ENCODE measurements at places on chromosomes 11 and 22.
A peak's percentile ranks its signal among the peaks of the same experiment; 100 is the strongest.

GRCh38 chr11:113192121-113192925 is 122.1 kb upstream of the TTC12 start:
- no peak for DNase-seq

DNA sequence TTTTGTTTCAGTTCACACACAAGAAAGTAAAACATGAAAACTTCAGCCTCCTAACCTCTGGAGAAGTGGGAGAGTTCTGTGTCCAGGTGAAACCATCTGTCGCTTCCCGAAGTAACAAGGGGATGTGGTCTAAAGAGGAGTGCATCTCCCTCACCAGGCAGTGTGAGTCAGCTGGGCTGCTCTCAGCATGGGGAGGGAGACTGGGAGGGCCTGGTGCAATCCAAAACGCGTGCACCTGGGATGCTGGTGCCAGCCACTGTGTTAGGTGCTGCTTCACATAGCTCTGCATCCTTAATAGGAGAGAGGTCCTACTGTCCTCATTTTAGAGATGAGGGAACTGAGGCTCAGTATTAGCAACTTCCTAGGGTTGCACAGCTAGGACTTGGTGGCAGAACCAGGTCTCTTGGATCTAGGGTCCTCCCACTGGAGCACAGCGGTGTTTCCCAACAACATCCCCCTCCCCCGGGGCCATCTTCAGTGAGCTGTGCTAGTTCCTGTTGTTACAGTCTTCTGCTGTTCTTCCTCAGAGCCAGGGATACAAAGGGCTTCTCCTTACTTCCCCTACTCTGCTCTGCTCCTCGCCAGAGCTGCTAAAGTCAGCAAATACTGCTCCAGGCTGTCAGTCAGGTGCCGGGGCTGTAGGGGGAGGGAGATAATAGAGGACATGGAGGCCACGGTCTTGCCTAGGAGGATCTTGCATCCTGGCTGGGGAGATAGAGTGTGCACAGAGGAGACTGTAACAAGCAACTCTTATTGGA is 8.0 kb downstream of the IL10RA start:
- no peak for DNase-seq

GRCh38 chr11:117381481-117382387 is 54.1 kb downstream of the CEP164 start:
- no peak for DNase-seq

GRCh38 chr11:126808296-126808695 is 192.3 kb downstream of the KIRREL3 start:
- DNase-seq: no peak

DNA sequence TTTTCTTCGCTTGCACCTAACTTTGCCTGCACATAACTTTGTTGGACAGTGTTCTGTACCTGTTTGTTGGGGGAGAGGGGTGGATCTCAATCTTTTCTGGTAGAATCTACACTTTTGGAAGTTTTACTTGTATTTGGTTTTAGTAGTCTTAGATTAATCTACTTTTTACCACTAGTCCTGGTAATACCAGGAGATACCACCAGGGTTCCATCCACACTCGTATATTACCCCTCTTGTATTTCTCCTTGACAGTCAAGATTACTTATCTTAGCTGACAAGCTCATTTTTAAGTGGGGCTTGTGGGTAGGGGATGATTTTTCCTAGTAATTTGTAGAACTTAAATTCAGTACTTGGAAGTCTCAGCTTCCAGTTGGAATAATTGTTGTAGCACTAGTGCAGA is 37.3 kb upstream of the TECTA start:
- peak; percentile 18 for DNase-seq

- DNase-seq: no peak
Observed at GRCh38 chr11:1445741-1446445, 40.7 kb downstream of the MOB2 start.

DNA sequence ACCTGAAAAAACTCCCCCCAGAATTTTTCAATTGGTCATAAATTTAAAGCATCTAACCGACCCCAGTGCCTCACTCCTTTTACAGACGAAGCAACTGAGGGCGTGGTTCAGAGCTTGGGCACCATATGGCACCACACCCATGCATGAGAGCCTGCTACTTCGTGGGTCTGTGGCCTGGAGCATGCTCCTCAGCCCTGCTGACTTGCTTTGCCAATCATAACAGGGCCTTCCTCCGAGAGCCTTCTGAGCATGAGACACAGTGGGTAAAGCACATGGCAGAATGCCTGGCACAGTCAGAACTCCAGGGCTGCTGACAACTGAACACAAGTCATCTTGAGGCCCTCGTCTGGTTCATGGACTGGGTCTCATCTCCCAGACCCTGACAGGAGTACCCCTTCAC is 33.3 kb downstream of the HIRA start:
- DNase-seq: no peak

DNA sequence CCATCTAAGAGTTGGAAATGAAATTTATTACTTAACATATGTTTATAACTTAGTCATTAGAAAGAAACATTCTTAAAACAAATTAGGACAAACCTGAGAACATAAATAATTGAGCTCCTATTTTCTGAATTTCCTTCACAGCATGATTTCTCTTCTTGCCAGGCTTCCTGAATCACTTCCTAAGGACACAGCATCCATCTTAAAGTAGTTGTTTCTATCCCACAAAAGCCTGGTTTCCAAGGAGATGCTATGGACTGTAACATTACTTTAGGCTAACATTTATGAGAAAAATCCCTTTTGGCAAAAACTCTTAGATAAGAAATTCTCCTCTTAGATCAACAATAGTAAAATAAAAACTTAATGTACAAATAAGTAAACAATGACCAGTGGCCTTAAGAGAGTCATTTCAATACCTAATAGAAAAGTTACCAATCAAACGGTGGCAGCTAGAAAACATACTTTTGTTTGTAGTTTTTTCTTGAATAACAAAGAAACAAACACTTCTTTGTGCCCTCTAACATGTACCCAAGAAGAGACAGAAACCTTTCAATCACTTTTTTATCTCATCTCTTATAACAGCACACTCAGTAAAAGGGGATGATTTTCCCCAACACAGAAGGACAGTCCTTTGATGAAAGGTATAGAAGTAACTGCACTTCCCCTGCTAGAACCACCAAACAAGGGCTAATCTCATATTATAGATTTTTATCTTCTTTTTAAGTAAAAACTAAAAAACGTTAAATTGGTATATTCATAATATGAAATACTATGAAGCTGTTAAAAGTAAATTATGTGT is 74.5 kb downstream of the TTC28 start:
- peak; percentile 39 for DNase-seq

DNA sequence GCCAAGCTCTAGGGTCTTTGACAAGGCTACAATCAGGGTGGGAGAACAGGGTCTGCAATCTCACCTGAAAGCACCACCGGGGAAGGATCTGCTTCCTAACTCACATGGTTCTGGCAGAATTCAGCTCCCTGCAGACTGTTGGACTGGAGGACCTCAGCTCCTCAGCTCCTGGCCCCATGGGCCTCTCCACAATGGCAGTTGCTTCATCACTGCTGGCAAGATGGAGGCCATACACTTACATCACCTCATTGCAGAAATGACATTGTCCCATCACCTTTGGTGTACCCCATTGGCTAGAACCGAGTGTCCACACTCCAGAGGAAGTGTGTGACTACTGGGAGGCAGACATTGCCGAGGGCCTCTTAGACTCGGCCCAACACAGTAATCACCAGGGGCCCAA is 20.9 kb upstream of the MPPED1 start:
- DNase-seq: no peak
